ENCODE measurements at places on chromosomes 13 and 19. TPM values are rescaled to one million over a fixed set of nuclear protein-coding genes. Genes with fewer than 3 reads are reported as not detected.

DNA sequence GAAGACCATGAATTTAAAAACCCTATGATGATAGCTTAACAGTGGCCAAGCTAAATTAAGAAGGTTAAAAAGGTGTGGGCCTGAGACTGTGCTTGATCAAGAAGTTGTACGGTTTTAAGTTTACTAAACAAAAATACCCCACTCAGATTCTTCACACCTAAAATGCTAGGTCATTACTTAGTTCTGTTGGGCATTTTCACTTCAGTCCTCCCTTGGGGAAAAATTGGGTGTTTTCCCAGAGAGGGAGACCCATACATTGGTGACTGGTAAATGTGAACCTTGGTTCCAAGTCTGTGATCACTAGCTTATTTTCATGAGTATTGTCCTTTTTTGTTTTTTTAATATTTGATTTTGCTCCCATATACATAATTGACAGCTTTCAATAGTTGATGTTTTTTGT, 44.4 kb downstream of the MTUS2 start:
- DNase-seq: no peak

- no peak for DNase-seq
Observed at GRCh38 chr13:73961181-73961580, 173.0 kb downstream of the KLF12 start.

- DNase-seq: no peak
Observed at GRCh38 chr13:53160211-53160610, 131.6 kb downstream of the OLFM4 start.

Gene CYP4F11
- total RNA-seq: not detected

GRCh38 chr19:19385896-19386869, 19.3 kb upstream of the GATAD2A start:
- no peak for DNase-seq

Gene SELENOV
- total RNA-seq: not detected

GRCh38 chr13:80441968-80442367, 101.0 kb upstream of the SPRY2 start:
- no peak for DNase-seq
